ENCODE measurements at places on chromosomes 13 and 19.
A peak's percentile ranks its signal among the peaks of the same experiment; 100 is the strongest.

GRCh38 chr19:12047868-12048267 lies 4.9 kb downstream of the ZNF878 start:
- DNase-seq: peak; percentile 18

DNA sequence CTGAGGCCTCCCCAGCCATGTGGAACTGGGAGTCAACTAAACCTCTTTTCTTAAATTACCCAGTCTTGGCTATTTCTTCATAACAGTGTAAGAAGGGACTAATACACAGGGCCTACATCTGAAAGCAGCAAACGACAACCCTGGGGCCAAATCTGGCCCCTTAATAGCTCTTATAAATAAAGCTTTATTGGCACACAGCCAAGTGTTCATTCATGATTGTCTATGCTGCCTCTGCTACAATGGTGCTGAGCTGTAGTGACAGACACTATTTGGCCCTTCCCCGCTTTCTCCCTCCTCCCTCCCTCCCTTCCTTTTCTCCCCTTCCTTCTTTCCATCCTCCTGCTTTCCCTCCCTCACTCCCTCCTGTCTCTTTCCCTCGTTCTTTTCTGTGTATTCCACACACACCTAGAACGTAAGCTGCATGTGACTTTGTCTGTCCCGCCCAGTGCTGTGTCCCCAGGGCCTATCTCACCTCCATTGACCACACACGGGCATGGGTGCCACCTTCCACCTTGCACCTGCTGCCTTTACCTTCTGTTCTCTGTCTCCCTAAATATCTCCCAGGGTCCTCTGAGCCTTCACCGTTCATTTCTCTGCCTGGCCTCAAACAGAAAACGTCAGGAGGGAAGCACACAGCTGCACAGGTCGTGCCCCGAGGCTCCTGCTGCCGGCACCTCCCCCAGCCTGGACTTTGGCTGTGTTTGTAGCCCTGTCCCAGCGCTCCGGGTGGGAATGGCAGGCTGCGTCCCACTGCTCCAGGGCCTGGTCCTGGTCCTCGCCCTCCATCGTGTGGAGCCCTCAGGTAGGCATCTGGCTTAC lies at the start of gene PROZ:
Gene PROZ, plus strand, starts transcription at position 720 of the 819 bp plus-strand sequence. Its CDS starts 13 bp downstream, at position 733.
- no peak for DNase-seq

DNA sequence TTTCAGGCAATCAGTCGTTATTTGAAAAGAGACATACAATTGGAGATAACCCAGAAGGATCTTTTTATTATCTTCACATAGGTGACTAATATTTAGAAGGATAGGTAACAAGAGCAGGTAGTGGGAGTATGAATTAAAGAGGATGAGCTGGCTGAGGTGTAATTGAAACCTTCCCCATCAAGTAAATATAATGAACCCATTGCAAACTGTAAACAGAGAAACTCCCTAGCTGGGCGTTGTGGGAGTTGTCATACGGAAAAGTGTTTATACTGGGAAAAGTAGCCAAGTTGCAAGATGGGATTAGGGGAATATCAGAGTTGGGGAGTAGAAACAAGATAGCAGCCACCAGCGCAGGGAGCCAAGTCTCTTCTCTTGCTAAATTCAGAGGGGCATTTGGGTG lies 448.4 kb downstream of the COG6 start:
- no peak for DNase-seq

- no peak for DNase-seq
Measured at GRCh38 chr13:73820285-73820684, 313.9 kb downstream of the KLF12 start.

DNA sequence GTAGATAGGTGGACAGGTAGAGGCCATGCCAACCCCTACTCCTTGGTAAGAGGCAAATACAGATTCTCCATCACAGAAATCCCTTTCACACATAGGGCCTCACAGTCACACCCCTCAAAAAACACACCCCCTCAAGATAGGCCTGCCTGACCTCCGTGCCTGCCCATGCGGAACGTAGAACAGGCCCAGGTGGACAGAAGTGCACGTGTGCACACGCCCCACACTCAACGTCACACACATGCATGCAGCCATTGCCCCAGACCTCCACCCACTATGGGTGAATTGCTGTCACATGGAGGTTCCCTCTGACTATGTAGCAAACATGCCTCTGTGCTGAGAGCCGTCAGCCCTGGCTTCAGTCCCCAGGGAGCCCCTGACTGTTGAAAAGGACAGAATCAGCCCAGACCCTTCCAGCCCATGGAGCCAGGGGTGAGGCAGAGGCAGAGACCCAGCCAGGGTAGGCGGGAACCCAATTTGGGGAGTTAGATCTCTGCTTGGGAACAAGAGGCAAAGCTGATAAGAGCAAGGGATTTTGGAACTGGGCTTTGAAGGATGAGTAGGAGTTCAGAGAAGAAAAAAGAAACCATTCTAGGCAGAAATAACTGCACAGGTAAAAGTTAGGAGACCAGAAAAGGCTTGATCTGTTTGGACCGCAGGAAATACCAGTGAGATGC lies 3.1 kb downstream of the ANKRD24 start:
- DNase-seq: no peak

DNA sequence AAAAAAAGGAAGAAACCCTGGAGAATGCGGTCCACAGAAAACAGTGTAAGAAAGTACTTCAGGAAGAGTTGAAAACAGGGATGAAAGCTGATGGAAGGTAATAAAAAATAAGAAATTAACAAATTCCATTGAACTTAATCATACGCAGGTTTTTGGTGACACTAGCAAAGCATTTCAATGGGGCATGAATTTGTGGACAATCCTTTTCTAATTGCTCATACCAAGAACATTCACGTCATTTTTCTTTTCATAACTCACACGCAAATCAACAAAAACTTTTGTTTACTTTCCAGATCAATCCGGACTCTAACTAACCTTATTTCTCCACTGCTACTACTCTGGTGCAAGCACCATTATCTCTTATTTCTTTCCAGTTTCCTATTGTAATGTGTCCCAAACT lies 1195.0 kb downstream of the SLITRK5 start:
- no peak for DNase-seq
